Skeletal muscle cell (primary cell): ENCODE measurements at places on chromosomes 16 and 17.

DNA sequence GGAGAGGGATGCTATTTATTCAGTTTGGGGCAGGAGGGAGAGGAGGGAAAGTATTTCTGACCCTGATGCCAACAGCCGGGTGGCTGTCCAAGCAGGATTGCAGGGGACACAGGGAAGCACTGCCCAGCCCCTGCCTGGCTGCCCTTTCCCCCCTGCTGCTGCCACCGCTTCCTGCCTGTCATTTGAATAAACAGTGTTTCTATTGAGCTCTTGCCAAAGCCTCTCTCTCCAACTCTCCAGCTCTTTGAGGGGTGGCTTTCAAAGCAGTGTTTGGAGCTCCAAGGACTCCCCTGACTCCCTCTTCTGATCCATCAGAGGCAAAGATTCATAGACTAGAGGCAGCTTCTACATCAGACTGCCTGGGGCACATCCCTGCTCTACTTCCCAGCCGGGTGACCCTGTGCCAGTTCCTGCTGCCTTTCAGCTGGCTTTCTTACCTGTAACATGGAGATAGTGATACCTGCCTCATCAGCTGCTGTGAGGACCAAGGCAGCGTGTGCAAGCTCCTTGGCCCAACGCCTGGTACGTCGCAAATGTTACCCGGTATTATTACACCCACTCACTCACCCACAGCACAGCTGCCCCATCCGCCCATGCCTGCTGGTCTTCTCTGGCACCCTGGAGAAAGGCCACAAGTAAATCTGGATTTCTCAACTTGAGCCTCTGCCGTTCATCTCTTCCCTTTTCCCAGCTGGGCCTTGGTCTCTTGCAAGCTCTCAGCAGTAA is 9.5 kb downstream of the PROCA1 start:
- DNase-seq: no peak

DNA sequence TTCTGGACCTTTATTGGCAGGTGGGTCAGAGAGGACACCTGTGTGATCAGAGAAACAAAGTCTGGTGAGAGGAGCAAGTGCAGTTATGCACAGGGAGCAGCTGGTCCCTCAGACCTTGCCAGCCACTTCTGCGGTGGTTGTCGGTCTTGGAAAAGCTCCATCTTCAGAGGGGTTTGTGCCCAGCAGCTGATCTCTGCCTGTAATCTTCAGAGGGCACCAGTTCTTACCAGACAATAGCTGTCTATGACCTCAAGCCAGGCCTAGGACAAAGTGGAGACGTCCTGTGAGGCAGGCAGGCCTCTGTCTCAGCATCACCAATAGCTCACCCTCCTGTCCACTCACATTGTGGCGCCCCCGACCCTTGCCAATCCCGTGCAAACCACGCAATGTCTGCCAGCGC is 66.5 kb upstream of the TBX2 start:
- DNase-seq: no peak

DNA sequence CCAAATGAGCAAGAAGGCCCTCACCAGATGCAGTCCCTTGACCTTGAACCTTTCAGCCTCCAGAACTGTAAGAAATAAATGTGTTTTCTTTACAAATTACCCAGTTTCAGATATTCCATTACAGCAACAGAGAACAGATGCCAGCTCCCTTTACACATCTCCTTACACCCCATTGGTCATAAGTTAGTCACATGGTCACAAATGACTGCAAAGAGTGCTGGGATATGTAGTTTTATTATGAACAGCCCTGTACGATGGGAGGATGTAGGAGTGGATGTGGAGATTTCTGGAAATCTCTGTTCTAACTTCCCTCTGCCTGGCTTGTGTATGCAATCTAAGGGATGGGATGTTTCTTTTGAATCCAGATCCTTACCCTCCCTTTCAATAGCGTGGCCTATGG is 13.3 kb upstream of the RPL38 start:
- DNase-seq: no peak

- no peak for DNase-seq
These were observed 12.9 kb upstream of the KDM8 start for GRCh38 chr16:27190316-27190871.

GRCh38 chr17:44331249-44331760 is 6.7 kb upstream of the SLC25A39 start:
- DNase-seq: no peak

DNA sequence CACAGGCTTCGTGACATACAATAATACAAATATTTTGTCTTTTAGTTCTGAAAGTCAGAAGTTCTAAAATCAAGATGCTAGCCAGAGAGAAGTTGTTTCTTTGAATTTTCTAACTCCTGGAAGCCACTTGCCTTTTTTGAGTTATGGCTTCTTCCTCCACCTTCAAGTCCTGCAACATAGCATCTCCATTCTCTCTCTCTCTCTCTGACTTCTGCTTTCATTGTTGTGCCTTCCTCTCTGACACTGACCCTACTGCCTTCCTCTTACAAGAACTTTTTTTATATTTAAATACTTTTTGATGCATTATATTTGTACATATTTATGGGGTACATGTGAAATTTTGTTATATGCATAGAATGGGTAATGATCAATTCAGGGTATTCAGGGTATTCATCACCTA is 205.9 kb downstream of the MAP2K6 start:
- no peak for DNase-seq

- no peak for DNase-seq
These were observed 313.8 kb downstream of the SOX9 start for GRCh38 chr17:72434581-72434980.

- no peak for DNase-seq
These were observed at the start of gene PVALEF for GRCh38 chr17:81165246-81166032. Gene PVALEF (plus strand): TSS chr17:81165507. CDS start chr17:81181227, 15,720 bp downstream.

- no peak for DNase-seq
These were observed 3.4 kb upstream of the CMTM4 start for GRCh38 chr16:66699898-66700297.

GRCh38 chr17:82013341-82013740 is 9.3 kb downstream of the CENPX start:
- DNase-seq: no peak

- DNase-seq: no peak
These were observed 892 bp downstream of the ABCC1 start for GRCh38 chr16:15950161-15950854.

DNA sequence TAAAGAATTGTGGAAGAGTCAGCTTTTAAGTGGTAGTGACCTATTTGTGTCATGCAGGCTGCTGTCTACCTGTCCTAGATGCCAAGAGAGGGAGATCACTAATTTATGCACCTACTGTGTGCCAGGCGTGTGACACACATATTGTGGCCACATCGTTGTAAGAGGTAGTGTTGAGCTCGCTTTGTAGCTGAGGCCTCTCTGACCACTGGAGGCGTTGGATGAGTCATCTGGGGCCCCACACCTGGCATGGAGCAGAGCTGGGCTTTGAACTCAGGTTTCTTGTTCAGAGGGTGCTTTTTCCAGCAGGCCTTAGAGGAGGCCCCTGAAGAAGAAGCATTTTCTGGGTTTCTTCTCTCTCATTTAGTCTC is 52.3 kb upstream of the LGALS9 start:
- DNase-seq: no peak

DNA sequence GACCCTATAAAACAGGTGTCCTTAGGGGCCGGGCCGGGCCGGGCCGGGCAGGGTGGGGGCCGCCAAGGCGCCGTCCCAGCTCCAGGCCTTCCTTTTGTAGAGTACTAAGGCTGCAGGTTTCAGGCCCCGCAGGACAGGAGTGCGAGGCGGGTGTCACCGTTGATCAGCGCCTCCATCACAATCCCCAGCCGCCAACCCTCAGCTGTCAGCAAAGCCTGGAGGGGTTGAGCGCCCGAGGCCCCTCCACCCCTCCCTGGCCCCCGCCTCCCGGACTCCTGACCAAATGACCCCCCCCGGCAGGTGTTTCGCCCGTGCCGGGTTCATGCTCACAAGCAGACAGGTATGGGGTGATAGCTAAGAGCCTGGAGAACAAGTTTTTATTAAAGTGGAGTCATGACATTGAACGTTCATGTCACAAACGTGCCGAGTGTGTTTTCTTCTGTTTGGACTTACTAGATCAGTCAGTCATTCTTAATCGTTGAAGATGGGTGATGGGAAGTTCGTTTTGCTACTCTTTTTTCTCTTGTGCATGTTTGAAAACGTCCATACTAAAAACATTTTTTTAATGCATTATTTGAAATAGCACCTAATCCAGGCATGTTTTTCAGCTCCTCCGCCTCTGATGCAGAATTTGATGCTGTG is 534 bp downstream of the ARL2BP start:
- no peak for DNase-seq

GRCh38 chr16:87582216-87582965 is 19.9 kb upstream of the JPH3 start:
- DNase-seq: peak; percentile 71

DNA sequence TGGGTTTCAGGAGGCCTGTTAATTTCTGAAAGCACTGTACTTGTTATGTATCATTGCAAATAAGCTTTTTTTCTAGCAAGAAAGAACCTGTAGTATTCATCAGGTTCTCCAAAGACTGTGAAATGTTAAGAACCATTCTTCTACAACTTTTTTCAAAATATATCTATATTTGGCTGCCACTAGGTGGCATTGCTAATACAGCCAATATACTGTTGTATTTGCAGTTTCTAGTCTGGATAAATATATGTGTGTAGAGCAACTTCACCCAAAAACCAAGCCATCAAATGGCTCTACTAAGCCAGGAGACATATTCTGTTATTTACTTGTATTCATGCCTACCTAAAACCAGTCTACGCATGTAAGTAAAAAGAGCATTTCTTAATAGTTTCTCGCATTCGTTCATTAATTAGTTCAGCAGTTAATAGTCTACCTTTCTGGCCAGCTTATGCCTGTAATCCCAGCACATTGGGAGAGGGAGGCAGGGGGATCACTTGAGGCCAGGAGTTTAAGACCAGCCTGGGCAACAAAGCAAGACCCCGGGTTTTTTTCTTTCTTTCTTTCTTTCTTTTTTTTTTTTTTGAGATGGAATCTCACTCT is 39.5 kb downstream of the VMP1 start:
- no peak for DNase-seq

DNA sequence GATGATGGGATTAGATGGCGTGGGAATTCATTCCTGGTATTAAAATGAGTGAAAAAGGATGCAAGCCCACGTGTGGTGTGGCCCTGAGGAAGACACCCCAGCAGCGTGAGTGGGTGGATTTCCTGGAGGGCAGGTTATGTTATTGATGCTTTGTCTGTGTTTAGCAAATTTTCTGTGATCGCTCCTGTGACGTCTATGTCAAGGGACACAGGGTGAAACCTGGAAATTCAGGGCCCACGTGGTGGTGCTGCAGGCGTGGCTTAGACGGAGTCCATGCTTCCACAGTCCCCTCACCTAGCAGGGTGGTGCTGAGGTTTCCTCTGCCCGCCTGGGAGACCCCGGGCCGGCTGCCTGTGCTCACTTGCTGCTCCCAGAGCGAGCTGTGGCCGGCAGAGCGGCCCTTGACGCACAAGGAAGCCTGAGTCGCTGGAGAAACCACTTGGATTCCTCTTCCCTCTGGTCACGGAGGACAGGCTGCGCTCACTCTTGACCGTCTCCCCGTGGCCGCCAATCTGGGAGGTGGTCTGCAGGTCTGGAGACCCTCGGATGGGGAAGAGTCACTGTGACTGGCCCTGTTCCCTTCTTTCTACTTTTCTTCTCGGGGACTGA is 23.4 kb downstream of the BAIAP2 start:
- no peak for DNase-seq

DNA sequence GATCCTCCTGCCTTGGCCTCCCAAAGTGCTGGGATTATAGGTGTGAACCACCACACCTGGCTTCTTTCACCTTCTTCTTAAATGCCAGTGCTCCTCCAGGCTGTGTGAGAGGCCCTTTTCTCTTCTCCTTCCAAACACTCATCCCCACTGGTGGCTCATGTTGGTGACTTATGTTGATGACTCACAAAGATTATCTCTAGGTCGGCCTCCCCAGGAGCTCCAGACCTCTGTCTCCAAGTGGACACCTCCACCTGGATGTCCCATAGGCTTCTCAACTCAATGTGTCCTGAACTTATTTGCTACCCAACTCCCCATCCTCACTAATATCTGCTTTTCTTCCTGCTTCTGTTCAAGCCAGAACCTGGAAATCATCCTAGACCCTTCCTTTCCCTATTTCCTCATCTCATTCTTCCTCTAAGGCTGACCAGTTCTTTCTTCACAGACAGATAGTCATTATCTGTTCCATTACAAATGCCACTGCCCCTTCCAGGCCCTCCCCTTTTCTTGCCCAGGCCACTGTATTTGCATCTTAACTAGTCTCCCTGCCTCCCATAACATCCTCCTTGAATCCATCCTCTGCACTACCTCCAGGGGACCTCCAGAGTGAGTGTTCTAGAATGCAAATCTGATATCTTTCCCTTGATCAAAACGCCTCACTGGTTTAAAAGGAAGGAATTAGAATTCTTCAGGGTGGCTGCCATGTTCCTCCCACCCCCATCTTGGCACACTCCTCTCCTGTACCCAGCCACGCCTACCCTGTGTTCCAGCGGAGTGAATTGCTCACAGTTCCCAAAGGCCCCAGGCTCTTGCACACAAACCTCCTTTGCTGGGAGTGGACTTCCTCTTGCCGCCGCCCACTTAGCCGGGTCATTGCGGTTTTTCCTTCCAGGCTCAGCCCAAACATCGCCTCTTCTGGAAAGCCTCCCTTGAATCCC is 34.8 kb upstream of the FBXO47 start:
- peak; percentile 65 for DNase-seq

DNA sequence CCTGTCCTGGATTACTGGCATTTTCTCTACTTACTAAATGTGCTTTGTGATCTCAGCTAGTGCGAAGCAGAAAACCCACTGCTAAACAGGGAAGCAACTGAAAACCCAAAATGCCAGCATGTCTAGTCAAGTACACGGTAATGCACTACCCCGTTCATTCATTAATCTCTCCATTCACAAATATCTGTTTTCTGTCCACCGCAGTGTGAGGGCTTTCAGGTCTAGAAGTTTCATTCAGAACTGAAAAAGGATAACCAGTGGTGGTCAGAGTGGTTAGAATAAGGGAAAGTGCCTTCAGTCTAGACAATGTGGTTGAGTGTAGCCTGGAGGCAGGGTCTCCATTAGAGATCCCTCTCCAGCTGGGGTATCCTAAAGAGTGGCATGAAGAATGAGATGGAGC is 68.3 kb downstream of the C17orf67 start:
- no peak for DNase-seq
